T-helper 22 cell (primary cell): ENCODE measurements at places on chromosomes 7 and 10.

GRCh38 chr10:77498829-77499228 is 138.8 kb downstream of the KCNMA1 start:
- no peak for DNase-seq

GRCh38 chr7:113086431-113086888 is at the start of gene GPR85:
Gene GPR85, minus strand, starts transcription at chr7:113086827. Its CDS starts 2,106 bp downstream, at chr7:113084721.
- peak; percentile 1 for DNase-seq

DNA sequence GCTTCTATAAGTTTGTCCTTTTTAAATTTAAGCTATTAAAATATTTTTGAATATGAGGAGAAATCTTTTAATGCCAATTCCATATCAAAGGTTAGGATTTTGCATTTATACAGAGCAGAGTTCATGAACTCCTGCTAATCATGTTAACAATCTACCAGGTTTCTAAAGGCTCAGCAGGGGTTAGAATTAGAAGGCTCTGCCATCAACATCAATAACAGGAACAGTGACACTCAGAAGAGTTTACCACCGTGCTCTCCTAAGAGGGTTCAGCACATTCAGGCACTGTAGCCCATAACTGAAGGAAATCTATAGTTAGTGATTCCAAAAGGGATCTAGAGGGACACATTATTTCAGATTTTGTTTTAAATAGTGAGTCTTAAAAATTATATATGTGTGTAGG is 100.1 kb downstream of the HOXA1 start:
- no peak for DNase-seq

GRCh38 chr10:94617389-94617944 is 66.1 kb upstream of the CYP2C18 start:
- DNase-seq, result no peak

DNA sequence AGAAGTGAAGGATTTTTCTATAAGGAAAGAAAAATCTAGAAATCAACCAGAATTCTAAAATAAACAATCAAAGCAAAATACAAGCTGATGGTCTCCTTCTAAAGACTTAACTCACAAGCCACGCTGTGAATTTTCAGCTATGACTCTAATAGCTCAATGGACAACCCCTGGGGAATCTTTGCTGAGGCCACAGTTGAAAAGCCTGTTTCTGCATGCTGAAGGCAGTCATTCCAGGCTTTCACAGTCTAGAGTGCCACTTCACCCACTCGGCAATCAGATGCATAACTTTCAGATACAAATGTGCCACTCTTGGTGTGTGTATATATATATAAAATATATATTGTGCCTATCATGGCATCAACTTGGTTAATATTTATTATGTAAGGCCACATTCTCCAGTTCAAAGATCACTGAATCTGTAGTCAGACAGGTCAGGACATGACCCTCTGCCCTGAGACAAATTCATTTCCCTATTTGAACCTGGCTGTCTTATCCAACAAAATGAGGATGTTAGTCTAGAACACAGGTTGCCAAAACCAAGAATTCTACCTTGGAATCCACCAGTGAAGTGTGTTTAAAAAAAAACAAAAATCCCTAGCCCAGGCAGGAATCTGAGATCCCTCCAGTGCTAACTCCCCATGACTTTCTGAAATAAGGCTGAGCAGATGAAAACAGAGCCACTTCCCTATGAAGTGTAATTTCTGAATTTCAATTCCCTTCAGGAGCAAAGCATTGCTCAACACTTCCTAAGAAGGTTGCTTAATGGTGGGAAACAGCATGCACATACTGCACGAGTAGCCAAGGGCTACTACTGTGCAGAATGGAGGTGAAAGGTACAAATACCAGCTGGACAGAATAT is 9.9 kb downstream of the LIPA start:
- DNase-seq, result no peak

- DNase-seq, result no peak
Measured at GRCh38 chr10:29865700-29866355, 193.6 kb downstream of the JCAD start.

DNA sequence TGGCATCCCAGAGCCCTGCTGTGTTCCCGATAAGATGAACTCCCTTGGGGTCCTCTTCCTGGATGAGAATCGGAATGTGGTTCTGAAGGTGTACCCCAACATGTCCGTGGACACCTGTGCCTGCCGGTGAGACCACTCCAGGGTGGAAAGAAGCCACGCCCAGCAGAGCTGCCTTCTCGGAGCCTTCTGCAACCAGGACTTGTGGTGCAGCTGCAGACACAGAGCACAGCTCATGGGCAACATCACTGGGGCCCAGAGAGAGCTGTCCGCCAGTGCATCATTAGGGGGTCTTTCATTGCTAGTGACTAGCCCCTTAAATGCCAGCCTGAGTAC is 9.6 kb upstream of the GDF2 start:
- no peak for DNase-seq

DNA sequence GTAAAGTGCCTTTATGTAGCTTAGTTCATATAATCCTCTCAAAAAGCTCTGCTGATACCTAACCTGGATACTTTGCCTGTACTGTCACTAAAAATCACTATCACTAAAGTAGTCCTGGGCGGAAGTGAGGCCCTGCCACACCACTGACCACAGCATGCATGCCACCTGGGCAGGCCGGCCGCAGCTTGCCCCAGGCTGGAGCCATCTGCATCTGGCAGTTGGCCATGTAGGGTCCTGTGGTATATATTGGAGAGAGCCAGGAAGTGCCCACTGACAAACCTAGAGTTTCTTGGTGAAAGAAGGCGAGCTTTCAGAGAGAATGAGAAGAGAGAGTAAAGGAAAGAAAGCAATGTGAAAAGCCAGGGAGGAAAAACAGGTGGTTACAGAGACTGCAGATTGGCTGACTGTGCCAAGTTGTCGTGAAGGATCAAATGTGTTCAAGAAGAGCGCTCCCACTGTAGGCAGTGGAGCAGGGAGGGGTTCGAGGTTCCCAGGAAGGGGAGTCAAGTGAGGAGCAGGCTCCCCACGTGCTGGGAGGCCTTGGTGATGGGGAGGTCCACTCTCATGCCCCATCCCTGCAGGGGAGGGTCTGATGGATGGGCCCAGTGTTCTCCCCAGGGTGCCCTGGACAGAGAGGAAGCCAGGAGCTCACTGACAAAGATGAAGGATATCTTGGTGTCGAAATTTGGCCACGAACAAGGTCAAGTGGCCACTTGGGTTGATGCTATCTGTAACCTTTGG is 13.6 kb downstream of the LOXL4 start:
- DNase-seq, result no peak

DNA sequence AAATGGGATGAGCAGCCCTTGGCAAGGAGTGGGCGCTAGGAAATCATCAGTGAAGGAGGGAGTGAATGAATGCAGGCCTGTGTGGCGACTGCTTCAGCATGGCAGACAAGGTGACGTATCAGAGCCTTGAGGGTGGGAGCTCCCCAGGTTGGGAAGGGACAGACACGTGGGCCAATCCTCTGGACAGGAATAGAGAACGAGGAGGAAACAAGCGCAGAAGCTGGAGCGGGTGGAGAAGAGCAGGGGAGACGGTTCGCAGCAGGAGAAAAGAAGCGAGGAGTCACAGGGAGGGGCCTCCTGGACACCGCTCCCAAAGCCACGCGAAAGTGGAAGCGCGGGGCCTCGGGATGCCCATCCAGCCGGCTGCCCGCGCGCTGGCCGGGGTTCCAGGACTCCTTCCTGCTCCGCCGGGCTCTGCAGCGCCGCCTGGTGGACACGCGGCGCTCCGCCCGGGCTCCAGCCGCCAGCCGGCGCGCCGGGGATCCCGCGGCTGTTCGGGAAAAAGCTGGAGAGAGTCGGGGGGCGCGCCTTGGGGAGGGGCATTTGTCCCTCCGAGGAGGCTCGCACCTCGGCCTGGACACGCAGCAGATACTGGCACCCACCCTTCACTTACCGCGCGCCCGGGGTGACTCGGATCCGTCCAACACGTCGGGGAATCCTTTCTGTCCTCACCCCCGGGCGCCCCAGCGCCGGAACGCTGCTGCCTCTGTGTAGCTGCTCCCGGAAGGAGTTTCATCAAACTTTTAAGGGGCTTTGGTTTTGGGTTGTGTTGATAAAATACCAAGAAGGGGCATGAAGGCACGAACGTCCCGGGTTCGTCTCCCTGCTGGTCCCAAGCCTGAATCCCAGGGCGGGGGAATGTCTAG is 6.3 kb downstream of the ZNF503 start:
- DNase-seq, result no peak

DNA sequence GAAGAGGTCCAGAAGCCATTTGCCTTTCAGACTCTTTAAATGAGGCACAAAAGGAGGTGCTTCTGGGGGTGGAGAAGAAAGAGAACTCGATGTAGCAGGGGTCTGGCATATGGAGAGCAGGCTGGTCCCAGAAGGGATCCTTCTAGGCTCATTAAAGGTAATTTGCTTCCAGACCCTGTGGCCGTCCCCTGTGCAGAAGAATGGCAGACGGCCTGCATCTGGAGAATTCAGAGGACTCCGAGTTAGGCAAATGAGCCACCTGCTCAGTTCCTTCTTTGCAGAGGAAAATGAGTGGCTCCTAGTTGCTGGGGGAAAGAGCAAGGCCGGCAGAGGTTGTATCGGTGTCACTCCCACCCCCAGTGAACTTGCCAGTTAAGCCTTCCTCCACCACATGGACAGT is 73.8 kb upstream of the FAM180A start:
- no peak for DNase-seq

- DNase-seq, result no peak
Measured at GRCh38 chr10:108567899-108568752, 1355.2 kb downstream of the XPNPEP1 start.

DNA sequence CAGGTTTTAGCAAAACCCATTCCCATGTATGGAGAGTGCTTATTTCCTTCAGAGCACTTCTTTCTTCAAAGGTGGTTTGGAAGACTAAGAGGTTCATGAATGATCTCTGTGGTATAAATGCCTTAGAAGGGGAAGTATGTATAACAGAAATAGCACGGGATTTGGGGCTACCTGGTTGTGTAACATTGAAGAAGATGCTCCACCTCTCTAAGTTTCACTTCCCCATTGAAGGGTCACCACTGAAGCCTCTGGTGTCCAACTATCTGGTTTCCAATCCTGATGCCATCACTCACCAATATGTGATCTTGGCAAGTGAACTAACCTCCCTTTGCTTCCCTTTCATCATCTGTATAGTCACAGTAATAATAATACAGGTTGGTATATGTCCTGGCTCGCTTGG is 37.2 kb downstream of the CYCS start:
- DNase-seq, result no peak

- no peak for DNase-seq
Measured at GRCh38 chr7:31445686-31446355, 68.1 kb upstream of the ITPRID1 start.

- DNase-seq, result no peak
Measured at GRCh38 chr10:36277459-36277858, 635.4 kb upstream of the FZD8 start.

- no peak for DNase-seq
Measured at GRCh38 chr7:28698840-28699239, 259.3 kb downstream of the TRIL start.

DNA sequence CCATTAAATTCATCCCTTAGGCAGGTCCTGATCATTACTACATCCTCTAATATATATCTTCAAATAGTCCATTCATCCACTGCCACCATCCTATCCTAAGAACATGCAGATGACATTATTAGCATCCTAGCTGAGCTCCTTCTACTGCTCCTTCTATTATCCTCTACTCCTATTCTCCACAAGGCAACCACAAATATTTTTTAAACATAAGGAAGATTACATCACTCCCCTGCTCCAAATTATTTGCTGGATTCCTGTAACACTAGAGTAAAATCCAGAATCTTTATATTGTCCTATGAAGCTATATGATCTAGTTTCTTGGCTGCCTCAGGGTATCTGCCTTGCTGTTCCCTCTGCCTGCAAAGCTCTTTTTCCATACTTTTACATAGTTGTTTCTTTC is 176.3 kb upstream of the SLC26A5 start:
- DNase-seq, result no peak

GRCh38 chr7:130096243-130096827 is 26.0 kb downstream of the KLHDC10 start:
- no peak for DNase-seq

- no peak for DNase-seq
Measured at GRCh38 chr7:144454-144826, 47.9 kb upstream of the FAM20C start.

GRCh38 chr7:50455658-50456057 is 5.5 kb upstream of the FIGNL1 start:
- DNase-seq, result no peak

GRCh38 chr7:39624935-39625694 is 1.7 kb downstream of the RALA start:
- DNase-seq, result no peak

- DNase-seq, result no peak
Measured at GRCh38 chr10:67609996-67610793, 85.8 kb downstream of the CTNNA3 start.

DNA sequence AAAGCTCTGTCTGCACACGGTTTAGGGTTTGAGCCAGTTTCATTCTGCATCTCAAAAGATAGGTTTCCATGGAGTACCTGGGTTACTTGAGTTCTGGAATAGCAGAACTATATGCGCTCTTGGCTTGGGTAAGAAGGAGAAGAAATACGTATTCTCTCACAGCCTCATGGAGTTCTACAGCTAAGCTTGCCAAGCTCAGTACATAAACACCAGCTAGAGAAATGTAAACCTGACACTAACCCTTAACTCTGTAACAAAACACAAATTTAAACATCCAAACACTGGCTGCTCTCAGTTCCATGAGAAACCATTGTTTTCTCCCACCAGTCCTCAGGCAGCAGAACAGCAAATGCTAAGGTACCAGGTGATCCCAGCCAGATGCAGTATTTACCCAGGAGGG is 557.2 kb downstream of the INHBA start:
- DNase-seq, result no peak

GRCh38 chr7:155788616-155789000 is 23.7 kb downstream of the SHH start:
- no peak for DNase-seq

DNA sequence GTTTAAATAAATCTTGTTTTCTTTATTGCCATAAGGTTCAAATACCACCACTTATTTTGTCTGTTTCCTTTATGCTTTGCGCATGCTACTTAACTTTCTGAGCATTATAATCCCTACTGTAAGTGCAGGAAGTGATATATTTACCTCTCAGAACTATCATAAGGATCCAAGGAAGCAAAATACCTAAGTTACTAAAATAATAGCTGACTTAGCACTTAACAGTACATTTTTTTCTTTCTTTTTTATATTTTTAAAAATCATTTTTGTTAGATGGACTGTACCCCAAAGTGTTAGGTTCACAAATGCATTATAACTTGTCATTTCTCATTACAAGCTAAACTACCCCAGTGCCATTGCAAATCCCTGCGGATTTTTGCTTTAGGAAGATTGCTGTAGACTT is 663.8 kb downstream of the SUGCT start:
- no peak for DNase-seq

DNA sequence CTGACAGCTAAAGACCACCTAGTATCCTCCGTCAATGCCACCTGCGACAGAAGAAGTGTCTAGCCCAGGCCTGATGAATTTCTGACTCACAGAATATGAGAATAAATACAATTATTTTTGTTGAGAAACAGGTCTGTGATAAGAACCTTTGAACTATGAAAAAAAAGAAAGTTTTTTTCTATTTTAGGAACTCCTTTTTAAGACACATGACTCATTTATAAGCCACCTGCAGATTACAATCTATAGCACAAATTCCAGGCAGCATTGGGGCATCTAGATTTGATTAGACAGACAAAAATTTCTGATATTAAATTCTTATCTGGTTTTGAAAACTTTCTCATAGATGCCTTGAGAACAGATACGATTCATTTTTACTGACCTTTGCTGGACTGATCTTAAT is 256.7 kb upstream of the LYZL1 start:
- no peak for DNase-seq

- no peak for DNase-seq
Measured at GRCh38 chr10:77911535-77912123, 14.9 kb downstream of the DLG5 start.
